ENCODE measurements at places on chromosomes 6 and 20.

GRCh38 chr6:137261761-137262160 lies 42.6 kb upstream of the IFNGR1 start:
- no peak for DNase-seq

- DNase-seq, result no peak
Measured at GRCh38 chr6:98539741-98540140, 294.6 kb upstream of the POU3F2 start.

DNA sequence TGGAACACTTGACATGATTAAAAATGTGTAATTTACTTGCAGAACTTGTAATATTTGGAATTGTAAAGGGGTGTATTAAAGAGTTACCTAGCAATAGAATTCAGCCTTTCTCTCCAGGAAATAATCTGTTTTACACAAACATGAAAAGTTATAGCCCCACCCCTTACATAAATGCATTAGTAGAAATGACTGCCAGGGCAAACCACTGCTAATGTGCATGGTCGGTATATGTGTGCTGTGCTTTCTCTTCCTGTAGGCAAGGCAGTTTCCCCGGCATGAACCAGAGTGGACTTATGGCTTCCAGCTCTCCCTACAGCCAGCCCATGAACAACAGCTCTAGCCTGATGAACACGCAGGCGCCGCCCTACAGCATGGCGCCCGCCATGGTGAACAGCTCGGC lies 156.5 kb downstream of the TMEM242 start:
- no peak for DNase-seq

DNA sequence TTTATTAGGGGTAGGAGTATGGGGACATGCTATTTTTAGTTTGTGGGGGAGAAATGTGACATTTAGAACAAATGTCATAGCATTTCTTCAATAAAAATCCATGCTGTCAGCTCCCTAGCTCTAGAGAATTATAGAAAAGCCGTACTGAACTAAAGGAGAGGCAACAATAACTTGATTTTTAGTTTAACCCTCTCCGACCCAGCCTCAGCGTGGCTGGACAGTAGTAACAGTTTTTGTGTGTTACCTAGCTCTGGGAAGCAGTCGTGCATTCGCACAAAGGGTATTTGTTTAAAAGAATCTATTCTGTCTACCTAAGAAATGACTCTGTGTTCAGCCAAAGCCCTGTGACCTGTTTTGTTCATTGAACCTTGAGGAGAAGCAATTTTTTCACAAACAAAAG lies 442.4 kb upstream of the SOX4 start:
- DNase-seq, result no peak

DNA sequence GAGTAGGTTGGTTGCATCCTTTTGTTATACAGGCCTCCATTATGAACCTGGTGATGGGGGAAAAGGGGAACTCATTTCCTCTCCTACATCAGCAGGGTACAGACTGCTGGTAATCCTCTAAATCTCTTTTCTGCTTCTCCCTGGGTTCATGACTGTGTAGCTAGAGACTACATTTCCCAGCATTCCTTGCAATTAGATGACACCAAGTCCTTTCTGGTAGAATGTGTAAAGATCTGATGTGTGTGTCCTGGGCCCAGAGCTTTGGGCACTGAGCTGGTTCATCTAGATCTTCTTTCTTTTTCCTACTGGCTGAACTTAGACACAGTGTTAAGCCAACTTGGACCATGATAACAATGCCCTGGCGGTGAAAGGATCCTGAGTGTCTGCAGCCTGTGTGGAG lies 104.7 kb upstream of the IFNGR1 start:
- DNase-seq, result no peak

DNA sequence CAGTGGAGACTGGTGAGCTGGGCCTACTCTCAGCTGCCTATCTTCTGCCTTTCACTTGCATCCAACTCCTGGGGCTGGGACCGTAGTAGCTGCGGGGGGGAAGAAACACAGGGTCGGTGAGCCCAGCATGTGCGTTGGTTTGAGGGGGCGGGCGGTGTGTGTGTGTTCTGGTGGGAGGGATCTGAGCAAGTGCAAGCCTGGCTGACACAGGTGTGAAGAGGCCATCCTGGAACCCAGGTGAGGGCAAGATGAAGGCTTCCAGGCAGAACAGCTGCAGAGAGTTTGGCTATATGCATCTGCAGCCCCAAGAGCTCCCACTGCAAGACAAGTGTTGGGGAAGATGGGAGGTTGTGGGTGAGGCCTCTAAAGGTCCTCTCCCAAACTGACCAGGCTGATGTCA lies 30.6 kb downstream of the MOCS1 start:
- DNase-seq, result no peak

DNA sequence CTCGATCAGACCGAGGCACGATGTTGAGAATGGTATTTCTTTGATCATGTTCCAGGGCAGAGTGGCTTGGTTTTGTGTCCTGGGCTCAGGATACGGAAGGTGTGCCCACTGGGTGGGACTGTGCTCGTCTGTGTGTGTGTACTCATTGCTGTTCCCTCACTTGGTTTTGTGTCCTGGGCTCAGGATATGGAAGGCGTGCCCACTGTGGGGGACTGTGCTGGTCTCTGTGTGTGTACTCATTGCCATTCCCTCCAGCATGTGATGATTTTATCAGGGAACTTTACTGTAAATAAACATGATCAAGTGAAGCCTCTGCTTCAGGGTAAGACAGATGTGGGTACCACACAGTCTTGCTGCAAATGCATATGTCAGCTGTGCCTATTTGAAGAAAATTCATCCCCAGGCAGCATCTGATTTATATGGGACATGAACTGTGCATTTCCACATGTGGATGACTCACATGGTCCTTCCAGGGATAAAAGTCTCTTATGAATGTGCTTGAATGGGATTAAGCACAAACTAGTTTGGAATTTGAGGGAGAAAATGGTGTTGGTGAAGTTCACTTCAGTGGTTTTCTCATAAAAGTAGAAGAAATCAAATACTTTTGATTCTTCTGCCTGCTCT lies 274.3 kb downstream of the QKI start:
- DNase-seq, result no peak

GRCh38 chr6:129766959-129767728 lies 57.2 kb upstream of the ARHGAP18 start:
- peak; percentile 32 for DNase-seq

- no peak for DNase-seq
Measured at GRCh38 chr6:135555550-135555949, 58.0 kb upstream of the AHI1 start.

DNA sequence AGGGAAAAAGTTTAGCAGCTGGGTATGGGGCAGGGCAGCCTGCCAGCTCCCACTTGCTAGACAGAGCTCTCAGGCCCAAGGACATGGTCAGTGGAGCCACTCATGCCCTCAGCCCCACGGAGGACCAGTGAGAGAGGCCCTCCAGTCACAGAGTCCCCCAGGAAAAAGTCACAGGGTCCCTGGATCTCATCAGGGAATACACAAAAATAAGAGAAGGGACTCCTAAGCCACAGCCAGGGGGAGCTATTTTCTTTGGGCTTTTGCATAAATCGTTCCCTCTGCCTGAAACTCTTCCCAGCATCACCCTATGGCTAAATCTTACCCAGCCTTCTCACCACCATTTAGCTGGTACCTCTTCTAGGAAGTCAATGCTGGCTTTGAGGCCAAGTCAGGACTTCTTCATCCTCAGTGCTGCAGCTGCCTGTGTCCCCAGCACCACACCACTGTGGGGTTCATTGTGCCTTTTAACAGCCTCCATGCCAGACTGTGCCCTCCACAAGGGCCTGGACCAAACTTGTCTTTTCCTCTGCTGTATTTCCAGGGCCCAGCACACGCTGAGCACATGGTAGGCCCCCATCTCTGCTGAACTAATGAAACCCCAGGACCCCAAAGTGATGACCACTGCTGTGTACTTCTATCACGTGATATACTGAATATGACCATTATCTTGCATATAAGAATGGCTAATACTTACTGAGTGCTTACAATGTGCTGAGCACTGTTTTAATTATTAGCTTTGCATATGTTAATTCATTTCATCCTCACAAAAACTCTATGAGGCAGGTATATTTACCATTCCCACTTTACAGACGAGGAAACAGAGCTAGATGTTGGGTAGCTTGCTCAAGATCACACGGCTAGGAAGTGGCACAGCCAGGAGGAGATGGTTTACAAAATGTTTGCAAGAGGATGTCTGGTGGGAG lies 2.0 kb downstream of the ZNF335 start:
- DNase-seq, result no peak

DNA sequence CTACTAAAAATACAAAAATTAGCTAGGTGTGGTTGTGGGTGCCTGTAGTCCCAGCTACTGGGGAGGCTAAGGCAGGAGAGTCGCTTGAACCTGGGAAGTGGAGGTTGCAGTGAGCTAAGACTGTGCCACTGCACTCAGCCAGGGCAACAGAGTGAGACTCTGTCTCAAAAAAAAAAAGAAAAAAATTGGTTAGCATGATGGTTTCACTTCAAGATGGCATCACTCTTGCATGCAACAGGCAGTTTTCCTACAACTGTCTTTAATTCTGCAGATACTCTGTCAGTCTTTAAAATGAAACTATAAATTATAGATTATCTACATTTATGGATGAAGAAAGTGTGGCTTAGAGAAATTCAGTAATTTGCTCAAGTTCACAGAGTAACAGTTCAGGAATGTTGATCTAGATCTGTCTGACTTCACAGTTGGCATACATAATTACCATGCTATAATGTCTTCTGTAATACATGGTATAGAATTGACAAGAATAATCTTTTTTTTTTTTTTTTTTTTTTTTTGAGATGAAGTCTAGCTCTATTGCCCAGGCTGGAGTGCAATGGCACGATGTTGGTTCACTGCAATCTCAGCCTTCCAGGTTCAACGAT lies 27.0 kb downstream of the ITCH start:
- no peak for DNase-seq

GRCh38 chr6:10791673-10792072 lies 44.1 kb downstream of the TMEM14B start:
- DNase-seq, result no peak

- DNase-seq, result no peak
Measured at GRCh38 chr6:134422426-134423231, 104.7 kb upstream of the SGK1 start.

- no peak for DNase-seq
Measured at GRCh38 chr6:31377029-31377428, 20.1 kb upstream of the HLA-B start.

GRCh38 chr20:24588047-24588635 lies 118.7 kb downstream of the SYNDIG1 start:
- no peak for DNase-seq

GRCh38 chr6:46901882-46902314 lies 19.8 kb downstream of the ADGRF5 start:
- no peak for DNase-seq

DNA sequence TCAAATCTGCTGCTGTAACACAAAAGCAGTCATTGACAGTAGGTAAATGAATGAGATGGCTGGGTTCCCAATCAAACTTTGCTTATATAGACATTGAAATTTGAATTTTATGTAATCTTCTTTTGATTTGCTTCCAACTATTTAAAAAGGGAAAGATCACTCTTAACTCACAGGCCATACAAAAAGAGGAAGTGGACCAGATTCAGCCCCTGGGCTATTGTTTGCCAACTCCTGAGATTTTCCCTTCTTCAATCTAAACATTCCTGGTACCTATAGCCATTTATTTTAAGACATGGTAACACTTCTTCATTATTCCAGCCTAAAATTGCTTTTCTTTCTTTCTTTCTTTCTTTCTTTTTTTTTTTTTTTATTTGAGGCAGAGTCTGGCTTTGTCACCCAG lies 260.6 kb downstream of the TFAP2A start:
- no peak for DNase-seq

DNA sequence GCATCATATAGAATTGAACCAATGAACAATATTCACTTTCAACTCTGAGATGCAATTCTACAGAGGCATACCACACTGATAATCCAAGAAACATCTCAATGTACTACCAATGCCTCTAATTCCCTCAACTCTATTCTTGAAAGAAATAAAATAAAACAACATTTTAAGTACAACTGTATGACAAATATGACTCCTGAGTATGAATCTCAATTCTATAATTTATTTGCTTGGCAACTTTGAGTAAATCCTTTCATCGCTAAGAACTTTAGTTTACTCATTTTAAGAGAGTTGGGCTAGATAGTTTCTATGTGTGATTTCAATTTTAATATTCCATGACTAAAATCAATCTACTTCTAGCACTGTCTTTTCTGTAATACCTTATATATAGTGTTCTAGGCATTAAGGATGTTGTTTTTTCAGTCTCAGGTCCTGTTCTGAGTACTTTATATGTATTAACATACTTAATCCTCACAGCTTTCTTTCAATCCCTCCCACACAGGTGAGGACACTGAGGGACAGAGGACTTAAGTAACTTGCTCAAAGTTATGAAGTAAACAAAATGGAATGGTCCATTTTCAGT lies 33.4 kb downstream of the GOPC start:
- no peak for DNase-seq

DNA sequence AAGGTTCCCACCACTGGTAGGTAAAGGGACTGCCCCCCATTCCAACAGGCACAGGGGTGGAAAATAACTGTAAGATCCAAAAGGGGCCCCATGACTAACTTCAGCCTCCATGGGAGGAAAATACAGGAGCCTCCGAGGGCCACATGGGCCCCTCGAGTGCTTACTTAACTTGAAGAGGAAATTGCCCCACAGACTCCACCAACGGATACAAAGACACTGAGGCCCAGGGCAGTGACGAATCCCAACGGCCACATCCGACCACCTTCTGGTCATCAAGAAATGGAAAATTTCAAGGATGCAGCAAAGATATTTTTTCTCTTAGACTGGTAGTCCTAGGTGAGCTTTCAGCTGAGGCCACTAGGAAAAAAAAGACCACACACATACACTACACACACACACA lies 116.0 kb upstream of the MRPS10 start:
- no peak for DNase-seq

GRCh38 chr20:41245086-41245707 lies 72.3 kb downstream of the ZHX3 start:
- no peak for DNase-seq

DNA sequence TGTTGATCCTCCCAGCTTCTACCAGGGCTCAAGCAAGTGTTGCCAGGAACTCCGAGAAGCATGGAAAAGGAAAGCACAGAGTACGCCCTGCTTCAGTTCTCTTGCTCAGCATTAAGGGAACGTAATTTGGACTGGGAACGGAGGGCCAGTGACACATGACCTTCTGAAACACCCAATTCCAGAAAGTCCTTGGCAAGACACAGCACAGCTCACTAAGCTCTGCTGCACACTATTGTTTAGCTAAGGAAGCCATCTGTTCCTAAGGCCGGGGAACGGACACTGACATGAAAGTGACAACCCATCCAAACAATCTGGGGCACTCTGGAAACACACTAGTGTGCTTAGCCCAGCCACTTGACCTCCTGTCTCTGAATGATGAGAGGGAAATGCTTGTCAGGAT lies 56.9 kb upstream of the NXT1 start:
- DNase-seq, result no peak

- DNase-seq, result no peak
Measured at GRCh38 chr6:78701407-78701806, 165.9 kb upstream of the IRAK1BP1 start.

Data from stimulated activated CD4-positive, alpha-beta T cell treated with anti-CD3 and anti-CD28 coated beads, Interleukin-4, amount 100 ng/mL, for 48 hours (primary cell).